ENCODE measurements at places on chromosomes 3 and 15.

GRCh38 chr15:35061825-35062737, 23.0 kb downstream of the NANOGP8 start:
- peak; percentile 27 for DNase-seq

DNA sequence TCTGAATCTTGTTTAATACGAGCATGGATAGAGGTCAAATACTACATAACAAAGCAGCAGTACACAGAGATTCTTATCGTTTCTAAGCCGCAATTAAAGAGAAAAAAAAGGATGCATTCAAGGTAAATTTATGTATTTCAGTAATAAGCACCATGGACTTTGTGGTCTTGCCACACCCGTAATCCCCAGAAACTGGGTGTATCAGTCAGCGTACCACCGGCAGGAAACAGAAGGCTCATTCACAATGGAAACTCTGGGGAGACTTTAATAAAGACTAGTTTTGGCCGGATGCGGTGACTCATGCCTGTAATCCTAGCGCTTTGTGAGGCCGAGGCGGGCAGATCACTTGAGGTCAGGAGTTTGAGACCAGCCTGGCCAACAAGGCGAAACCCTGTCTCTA, 81.9 kb upstream of the ZNF280D start:
- no peak for DNase-seq

GRCh38 chr15:78989701-78990240, 44.9 kb upstream of the CTSH start:
- DNase-seq: no peak

GRCh38 chr3:57942388-57942787, 65.8 kb upstream of the FLNB start:
- DNase-seq: no peak

GRCh38 chr3:72274493-72275330, 489.8 kb upstream of the PROK2 start:
- peak; percentile 15 for DNase-seq

- DNase-seq: no peak
Observed at GRCh38 chr3:77690284-77690845, 650.5 kb downstream of the ROBO2 start.

- no peak for DNase-seq
Observed at GRCh38 chr3:102181175-102181920, 253.5 kb upstream of the ZPLD1 start.

DNA sequence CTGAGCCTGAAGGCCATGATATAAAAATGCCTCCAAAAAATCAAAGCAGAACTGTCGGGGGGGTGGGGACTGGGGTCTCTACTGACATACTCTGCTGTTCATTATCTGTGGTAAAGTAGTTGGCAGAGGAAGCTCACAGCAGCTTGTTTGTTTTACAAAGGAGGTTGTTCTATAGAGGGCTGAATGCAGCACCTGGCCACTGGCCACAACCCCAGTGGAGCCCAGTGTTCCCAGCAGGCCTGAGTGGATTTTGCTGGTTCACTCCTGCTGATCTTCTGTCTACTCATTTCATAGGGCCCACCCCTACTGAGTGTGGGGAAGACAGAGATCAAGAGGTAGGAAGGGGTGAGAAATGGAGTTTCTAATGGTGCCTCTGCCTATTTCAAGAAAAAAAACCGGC, 125.5 kb downstream of the DIPK2A start:
- no peak for DNase-seq

DNA sequence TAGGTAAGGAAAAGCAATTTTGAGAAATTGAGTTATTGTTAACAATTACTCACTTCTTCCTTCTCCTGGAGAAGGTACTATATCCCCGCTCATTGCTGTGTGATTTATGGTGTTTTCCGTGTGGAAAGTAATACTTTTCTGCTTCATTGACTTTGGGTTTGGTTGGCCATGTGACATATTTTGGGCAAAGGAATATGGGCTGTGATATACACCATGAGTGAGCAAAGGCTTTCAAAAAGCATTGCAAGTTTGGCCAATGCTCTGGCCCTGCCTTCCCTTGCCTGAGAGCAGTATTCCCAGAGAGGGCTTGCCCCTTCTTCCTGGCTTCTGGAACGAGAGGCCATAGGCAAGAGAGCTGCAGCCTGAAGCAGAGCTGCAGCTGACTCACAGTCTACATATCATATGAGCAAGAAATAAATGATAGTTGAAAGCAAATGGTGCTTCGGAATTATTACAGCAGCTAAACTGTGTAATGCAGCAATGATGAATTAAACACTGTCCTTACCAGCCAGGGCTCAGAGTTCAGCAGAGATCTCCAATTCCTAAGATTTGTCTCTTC, 216.8 kb upstream of the CD96 start:
- DNase-seq: no peak

DNA sequence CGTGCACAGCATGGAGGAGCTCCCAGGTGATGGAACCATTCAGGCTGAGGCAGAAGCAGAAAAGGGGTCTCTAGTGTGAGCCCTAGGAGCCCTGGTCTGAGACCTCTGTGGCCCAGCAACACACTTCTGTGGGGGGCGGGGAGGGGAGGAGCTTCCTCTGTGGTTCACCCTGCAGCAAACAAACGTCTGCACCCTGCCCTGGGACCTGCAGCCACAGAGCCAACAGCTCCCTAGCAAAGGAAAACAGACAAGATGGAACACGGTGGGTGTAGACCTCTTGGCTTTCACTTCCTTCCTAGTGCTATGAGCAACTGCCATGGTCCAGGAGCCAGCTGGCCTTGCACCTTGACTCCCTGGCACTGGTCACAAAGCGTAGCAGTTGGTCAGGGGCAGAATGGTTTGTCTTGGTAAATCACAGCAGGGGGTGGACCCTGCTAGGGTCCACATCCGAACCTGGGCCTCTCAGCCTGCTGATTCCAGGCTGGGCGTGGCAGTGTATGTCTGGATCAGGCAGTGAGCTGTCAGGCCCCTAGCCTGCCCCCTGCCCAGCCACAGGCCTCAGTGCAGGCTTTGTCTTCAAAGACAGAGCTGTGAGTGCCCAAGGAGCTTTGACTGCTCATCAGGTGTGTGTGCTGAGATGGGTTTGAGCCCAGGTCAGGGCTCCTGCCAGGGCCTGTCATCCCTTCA, 6.7 kb downstream of the AMIGO3 start:
- DNase-seq: no peak

- DNase-seq: no peak
Observed at GRCh38 chr3:107675233-107675900, 152.6 kb downstream of the BBX start.

- DNase-seq: no peak
Observed at GRCh38 chr3:41940393-41940792, 21.5 kb downstream of the ULK4 start.

- DNase-seq: no peak
Observed at GRCh38 chr3:160464971-160465370, 15.4 kb upstream of the TRIM59 start.

- no peak for DNase-seq
Observed at GRCh38 chr3:181971424-181971823, 259.7 kb downstream of the SOX2 start.

- DNase-seq: no peak
Observed at GRCh38 chr15:59524331-59524731, 86.3 kb downstream of the FAM81A start.

DNA sequence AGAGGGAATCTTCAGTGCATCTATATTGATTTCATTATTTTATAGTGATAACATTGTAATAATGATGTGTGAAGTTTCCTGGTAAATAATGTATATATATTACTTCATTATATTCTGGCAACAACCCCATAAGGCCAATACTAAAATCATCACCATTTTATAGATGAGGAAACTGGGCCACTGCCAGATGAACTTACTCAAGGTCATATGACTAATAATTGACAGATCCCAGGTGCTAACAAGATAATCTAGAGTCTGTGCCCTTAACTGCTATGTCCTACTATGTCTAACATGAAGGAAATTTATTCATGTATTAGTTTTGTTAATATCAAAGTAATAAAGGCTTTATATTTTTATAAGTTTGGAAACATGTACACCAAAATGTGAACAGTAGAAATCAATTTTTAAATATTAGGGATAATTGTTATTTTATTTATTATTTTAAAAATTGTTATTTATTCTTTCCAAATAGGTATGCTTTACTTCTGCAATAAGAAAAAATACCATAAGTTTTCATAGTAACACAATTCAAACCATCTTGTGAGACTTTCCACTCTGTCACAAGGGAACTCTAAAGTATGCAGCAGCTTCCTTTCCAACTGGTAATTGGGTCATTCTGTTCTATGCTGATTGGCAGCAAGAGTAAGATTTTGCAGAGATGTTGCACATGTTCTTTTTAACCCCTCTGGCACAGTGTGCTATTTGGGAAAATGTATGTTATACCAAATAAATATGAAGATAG, 90.8 kb upstream of the CMC1 start:
- peak; percentile 42 for DNase-seq

Data from G401 (cell line).